ENCODE measurements at places on chromosomes 2 and 18.

GRCh38 chr2:219406861-219407230 is 11.3 kb upstream of the DES start:
- DNase-seq: no peak

DNA sequence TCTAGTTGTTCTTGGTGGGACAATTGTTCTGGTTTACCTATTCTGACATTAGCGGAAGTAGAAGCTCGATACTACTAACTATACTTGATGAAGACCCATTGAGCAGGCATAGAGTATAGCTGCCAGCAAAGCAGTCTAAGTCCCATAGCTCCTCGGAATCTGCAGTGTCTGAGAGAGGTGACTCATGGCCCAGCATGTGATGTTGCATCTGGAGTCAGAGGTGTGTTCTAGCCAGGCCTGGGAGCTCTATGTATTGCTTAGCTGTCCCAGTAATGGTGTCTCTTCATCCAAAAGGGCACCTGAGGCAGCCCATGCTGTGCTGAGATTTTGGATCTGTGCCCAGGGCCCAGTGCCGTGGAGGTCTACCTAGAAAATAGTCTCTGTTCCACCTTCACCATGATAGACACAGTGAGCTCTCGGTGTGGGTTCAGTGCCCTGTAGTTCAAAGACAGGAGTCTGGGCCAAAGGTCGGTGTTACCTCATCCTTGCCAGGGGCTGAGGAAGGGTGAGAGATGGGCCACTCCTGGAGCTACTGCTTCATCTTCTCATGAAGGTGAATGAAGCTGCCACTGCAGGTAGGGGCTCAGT is 47.3 kb downstream of the MEX3C start:
- peak; percentile 49 for DNase-seq

- DNase-seq: no peak
These were observed 47.7 kb downstream of the ACKR3 start for GRCh38 chr2:236617221-236617737.

GRCh38 chr18:8635087-8635486 is 25.9 kb downstream of the RAB12 start:
- no peak for DNase-seq

- no peak for DNase-seq
These were observed 523.0 kb downstream of the TXNL1 start for GRCh38 chr18:56115071-56116015.

DNA sequence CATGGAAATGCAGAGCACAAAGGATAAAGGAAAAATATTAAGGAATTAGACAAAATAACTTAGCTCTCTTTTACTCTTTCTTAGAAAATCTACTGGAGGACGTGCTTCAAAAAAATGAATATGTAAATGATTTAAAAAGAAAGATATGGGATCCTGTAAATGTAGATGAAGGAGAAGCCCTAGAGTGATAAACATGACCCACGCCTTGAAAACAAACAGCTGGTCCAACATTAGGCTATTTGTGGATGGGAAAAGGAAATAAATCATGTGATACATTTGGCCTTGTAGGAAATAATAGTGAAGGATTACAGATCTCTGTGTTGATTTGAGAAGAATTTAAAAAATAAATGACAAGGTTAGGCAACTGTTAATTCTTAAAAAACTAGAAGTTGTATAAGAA is 492.1 kb upstream of the SLC39A10 start:
- no peak for DNase-seq

DNA sequence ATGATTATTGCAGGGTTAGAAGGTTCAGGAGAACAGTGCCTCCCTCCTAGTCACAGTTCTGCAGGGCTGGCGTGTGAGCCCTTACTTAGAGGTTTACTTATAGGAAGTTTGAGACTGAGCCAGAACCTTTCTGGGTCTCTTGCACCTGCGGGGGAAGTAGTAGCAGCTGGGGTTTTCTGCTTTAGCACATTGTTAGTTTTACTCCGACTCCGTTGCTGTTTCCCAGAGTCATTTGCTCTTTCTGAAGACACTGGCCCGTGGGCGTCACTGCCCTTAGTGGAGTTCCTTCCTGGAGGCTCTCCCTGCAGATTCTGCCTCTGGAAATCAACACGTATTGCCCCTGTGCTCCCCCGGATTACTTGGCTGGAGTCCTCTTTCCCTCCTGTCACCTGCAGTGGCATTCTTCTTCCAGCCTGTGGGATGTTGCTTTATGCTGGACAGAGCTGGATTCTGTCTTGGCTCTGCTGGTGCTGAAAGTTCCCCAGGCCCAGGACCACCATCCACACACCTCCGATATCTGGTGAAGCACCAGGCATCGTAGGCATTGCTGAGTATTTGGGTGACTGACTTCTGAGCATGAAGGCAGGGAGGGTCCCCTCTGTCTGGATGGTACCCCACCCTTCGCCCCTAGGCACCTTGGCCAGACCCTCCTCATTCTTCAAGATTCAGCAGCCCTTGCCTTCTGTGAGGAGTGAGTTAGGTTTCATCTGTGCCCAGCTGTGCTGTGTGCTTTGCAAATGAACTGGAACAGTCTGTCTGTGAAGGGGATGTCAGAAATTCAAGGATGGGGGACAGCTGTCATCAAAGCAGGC is 51.7 kb downstream of the AGAP1 start:
- no peak for DNase-seq

- no peak for DNase-seq
These were observed 87.1 kb downstream of the MEP1B start for GRCh38 chr18:32276906-32277305.

- no peak for DNase-seq
These were observed 65.1 kb upstream of the CXCR4 start for GRCh38 chr2:136183097-136183496.

GRCh38 chr18:79746730-79747129 is 51.0 kb upstream of the KCNG2 start:
- DNase-seq: no peak

DNA sequence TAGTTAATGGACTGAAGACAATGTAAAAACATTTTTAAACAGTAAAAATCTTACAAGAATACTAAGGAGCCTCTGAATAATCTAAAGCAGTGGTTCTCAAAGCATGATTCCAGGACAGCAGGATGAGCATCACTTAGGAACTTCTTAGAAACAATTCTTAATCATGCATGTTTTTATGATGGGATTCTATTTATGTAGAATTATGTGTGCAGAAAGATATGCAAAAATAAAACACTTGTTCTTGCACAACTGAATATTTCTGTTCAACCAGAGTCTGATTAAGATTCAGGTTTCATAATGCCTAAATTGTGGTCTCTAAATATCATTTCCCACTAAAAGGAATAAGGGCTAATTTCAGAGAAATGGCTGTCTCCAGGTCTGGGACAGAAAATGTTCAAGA is 69.2 kb upstream of the MTIF2 start:
- no peak for DNase-seq

All from activated T-cell treated with anti-CD3 and anti-CD28 coated beads, Interleukin-2, amount 50 U/mL, for 24 hours (primary cell).